ENCODE measurements at places on chromosomes 12 and 14. TPM values are rescaled to one million over a fixed set of nuclear protein-coding genes. Genes with fewer than 3 reads are reported as not detected.

ASB2 gene
- total RNA-seq, result 187 TPM

DNA sequence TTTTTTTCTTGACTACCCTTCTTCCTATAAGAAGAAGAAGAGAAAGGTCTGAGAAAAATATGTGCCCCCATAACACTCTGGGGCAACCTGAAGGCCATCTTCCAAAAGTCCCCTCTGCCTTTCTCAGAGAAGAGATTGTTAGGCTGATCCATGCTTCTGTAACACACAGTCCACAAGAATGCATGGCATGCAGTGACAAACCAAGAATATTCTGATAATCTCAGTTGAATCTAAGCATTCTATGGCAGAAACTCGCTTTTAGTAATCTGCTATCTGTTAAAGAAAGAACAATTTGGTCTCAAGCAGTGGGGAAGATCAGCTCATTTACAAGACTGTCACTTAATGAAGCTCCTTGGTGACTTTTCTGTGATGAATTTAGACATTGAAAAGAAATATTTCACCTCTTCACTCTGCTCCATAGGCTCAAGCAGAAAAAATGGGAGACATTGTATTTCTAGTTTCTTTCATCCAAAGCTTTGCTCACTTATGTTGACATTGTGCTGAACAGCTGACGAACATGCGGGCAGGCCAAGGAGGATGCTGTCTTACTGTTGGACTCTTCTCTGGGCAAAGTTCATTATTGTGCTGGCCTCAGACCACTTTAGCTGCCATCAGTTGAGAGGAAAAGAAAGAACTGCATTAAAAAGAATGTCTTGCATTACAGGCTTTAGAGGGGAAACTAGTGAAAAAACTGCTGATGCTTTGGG, 957.1 kb downstream of the DIO2 start:
- no peak overlapping the region for H3K27ac ChIP-seq
- H3K36me3 ChIP-seq, result no peaks in the 10 kb centered on the region
- DNase-seq, result no peak
- no peak overlapping the region for H3K4me3 ChIP-seq

RNASE3 gene
- total RNA-seq, result 0.59 TPM

RNASE9 gene
- total RNA-seq, result not detected

- no peak within 1 kb of the TSS for H3K27ac ChIP-seq
- H3K27me3 ChIP-seq, result peaks cover 94% of the 10 kb centered on the region
- DNase-seq, result no peak
- no peaks in the 10 kb centered on the region for H3K36me3 ChIP-seq
Observed at GRCh38 chr14:37594971-37595808, at the start of the genes FOXA1 and TTC6. Gene FOXA1 (minus strand): TSS chr14:37595249. CDS start chr14:37594972, 277 bp downstream. Gene TTC6 (plus strand): TSS chr14:37595629. CDS start chr14:37622065, 26,436 bp downstream.

HOXC4 gene
- 0.20 TPM for total RNA-seq

GRCh38 chr12:953776-954175, 4.3 kb upstream of the RAD52 start:
- H3K4me3 ChIP-seq, result no peak overlapping the region
- peaks cover 1% of the 10 kb centered on the region for H3K4me1 ChIP-seq
- no peaks in the 10 kb centered on the region for H3K27me3 ChIP-seq

GRCh38 chr14:22544406-22544805, 44.6 kb downstream of the DAD1 start:
- no peaks in the 10 kb centered on the region for H3K36me3 ChIP-seq
- H3K4me3 ChIP-seq, result no peak overlapping the region
- H3K4me1 ChIP-seq, result no peaks in the 10 kb centered on the region
- DNase-seq, result no peak
- H3K27ac ChIP-seq, result no peak overlapping the region

SLC10A1 gene
- total RNA-seq, result not detected

- no peaks in the 10 kb centered on the region for H3K27me3 ChIP-seq
- no peaks in the 10 kb centered on the region for H3K4me1 ChIP-seq
- H3K36me3 ChIP-seq, result no peaks in the 10 kb centered on the region
- H3K4me3 ChIP-seq, result no peak overlapping the region
- H3K27ac ChIP-seq, result no peak overlapping the region
Observed at GRCh38 chr12:13744561-13744960, 236.8 kb downstream of the GRIN2B start.

MFAP5 gene
- 22.1 TPM for total RNA-seq

WNT1 gene
- not detected for total RNA-seq

GRCh38 chr14:90730206-90730766, 85.9 kb downstream of the TTC7B start:
- no peak overlapping the region for H3K27ac ChIP-seq
- DNase-seq, result no peak
- H3K4me3 ChIP-seq, result no peak overlapping the region
- H3K4me1 ChIP-seq, result no peaks in the 10 kb centered on the region
- no peaks in the 10 kb centered on the region for H3K36me3 ChIP-seq
- no peaks in the 10 kb centered on the region for H3K27me3 ChIP-seq

DNA sequence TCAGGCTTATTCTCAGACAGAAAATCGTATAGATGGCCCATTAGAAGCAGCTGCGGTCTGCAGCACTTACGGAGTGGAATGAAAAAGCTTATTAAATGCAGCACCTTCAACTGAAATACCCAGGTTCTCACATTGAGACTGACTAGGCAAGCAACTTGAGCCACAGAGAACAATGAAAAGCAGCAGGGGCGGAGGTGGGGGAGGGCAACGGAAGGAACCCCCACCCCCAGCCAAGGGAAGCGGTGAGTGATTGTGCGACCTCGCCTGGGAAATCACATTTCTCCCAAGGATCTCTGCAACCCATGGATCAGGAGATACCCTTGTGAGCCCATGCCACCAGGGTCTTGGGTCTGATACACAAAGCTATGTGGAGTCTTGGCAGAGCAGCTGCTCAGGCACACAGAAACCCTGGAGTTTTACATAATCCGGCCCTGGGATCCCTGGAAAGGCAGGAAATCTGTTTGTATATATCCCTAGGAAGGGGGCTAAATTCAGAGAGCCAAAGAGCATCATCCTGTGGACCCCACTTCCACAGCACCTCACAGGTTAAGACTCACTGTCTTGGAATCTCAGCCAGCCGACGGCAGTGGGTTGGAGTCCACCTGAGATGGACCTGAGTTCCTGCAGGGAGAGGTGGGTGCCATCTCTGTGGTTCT, 38.1 kb downstream of the PZP start:
- no peak for DNase-seq
- H3K4me3 ChIP-seq, result no peak overlapping the region
- no peaks in the 10 kb centered on the region for H3K27me3 ChIP-seq
- peak overlapping the region; percentile 36 for H3K27ac ChIP-seq
- H3K36me3 ChIP-seq, result no peaks in the 10 kb centered on the region
- no peaks in the 10 kb centered on the region for H3K4me1 ChIP-seq

RGS6 gene
- 13.1 TPM for total RNA-seq

SLC22A17 gene
- 47.0 TPM for total RNA-seq

DNA sequence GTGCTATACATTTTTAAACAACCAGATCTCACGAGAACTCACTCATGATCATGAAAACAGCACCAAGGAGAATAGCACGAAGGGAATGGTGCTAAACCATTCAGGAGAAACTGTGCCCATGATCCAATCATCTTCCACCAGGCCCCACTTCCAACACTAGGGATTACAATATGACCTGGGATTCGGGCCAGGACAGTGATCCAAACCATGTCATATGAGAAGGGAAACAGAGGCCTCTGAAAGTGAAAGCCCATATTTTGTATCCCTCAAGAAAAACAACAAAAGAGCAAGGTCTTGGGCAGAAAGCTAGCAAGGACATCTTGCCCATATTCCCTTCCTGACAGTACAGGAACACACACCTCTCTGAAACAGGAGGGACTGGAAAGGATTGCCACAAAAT, 163.9 kb upstream of the VASH1 start:
- no peak overlapping the region for H3K4me3 ChIP-seq
- no peak for DNase-seq
- H3K36me3 ChIP-seq, result no peaks in the 10 kb centered on the region
- no peaks in the 10 kb centered on the region for H3K4me1 ChIP-seq
- no peak overlapping the region for H3K27ac ChIP-seq

GRCh38 chr14:21056520-21057163, 980 bp upstream of the RNASE8 start:
- DNase-seq, result no peak
- no peak overlapping the region for H3K27ac ChIP-seq
- no peaks in the 10 kb centered on the region for H3K4me1 ChIP-seq
- H3K4me3 ChIP-seq, result no peak overlapping the region
- H3K36me3 ChIP-seq, result no peaks in the 10 kb centered on the region
- H3K27me3 ChIP-seq, result no peaks in the 10 kb centered on the region

KRT75 gene
- not detected for total RNA-seq

DNA sequence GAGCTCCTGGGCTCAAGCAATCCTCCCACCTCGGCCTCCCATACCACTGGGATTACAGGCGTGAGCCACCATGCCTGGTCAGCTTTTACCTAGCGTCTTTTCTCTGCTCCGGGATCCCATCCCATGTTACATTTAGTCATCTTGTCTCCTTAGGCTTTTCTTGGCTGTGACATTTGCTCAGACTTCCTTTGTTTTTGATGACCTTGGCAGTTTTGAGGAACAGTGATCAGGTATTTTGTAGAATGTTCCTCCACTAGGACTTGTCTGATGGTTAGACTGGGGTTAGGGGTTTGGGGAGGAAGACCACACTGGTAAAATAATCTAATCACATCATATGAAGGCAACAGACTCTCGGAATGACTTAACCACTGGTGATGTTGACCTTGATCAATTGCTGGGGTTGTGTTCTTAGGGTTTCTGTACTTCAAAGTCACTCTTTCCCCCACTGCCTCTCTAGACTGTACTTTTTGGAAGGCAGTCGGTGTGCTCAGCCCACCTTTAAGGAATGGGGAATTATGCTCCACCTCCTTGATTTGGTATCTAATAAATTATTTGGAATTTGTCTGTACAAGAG, 48.4 kb downstream of the RIN3 start:
- no peak overlapping the region for H3K4me3 ChIP-seq
- DNase-seq, result no peak
- no peaks in the 10 kb centered on the region for H3K27me3 ChIP-seq
- H3K27ac ChIP-seq, result no peak overlapping the region
- H3K4me1 ChIP-seq, result no peaks in the 10 kb centered on the region

- no peak overlapping the region for H3K4me3 ChIP-seq
- no peak overlapping the region for H3K27ac ChIP-seq
- H3K36me3 ChIP-seq, result no peaks in the 10 kb centered on the region
Observed at GRCh38 chr12:84694116-84694515, 218.5 kb downstream of the SLC6A15 start.

All from right atrium auricular region (tissue), 2 donors.